Mesenchymal stem cell (in vitro differentiated cells and primary cell): ENCODE measurements at places on chromosomes 5 and 9.

GRCh38 chr9:135848341-135849047 lies 58.9 kb downstream of the CAMSAP1 start:
- no peak for DNase-seq

DNA sequence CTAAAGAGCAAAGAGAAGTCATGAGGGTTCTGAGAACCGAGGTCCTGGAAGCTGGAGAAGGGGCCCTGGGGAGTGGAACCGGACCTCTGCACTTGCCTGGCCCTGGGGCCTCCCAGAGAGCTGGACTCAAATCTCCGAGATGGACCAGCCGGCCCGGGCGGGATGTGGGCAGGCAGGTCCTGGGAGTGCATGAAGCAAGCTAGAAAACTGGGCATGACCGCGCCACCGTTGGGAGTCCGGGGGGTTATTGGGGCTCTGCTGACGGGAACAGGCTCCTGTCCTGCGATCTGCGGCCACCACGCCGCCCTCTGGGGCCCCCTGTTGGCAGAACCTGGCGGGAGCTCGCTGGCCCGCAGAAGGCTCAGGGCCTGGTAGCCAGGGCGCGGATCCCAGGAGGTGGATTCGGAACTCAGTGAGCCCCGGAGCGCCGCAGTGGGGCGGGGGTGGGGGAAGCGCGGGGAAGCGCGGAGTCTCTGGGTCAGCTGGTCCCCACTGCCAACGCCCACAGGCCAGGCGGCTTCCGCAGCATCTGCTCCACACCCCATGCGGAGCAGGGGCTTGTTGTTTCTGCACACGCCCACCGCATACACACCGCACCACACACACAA lies 150.6 kb downstream of the ERCC6L2 start:
- DNase-seq, result no peak

DNA sequence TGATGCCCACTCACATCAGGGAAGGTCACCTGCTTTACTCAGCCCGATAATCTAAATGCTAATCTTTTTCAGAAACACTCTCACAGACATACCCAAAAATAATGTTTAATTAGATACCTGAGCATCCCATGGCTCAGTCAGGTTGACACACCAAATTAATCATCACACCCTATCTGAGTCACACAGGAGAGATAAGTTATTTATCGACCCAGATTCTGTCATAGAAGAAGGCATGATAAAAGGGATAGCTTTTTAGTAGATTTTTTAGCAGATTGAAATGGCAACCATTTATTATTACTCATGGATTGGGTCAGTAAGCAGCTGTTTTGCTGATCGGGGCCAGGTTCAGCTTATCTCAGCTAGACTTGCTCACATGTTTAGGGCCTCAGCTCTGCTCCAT lies 97.8 kb upstream of the TYRP1 start:
- DNase-seq, result no peak

- DNase-seq, result peak; percentile 18
Measured at GRCh38 chr5:92662741-92663140, 918.3 kb downstream of the NR2F1-AS1 start.

GRCh38 chr9:19154135-19154612 lies 26.9 kb upstream of the PLIN2 start:
- peak; percentile 96 for DNase-seq

DNA sequence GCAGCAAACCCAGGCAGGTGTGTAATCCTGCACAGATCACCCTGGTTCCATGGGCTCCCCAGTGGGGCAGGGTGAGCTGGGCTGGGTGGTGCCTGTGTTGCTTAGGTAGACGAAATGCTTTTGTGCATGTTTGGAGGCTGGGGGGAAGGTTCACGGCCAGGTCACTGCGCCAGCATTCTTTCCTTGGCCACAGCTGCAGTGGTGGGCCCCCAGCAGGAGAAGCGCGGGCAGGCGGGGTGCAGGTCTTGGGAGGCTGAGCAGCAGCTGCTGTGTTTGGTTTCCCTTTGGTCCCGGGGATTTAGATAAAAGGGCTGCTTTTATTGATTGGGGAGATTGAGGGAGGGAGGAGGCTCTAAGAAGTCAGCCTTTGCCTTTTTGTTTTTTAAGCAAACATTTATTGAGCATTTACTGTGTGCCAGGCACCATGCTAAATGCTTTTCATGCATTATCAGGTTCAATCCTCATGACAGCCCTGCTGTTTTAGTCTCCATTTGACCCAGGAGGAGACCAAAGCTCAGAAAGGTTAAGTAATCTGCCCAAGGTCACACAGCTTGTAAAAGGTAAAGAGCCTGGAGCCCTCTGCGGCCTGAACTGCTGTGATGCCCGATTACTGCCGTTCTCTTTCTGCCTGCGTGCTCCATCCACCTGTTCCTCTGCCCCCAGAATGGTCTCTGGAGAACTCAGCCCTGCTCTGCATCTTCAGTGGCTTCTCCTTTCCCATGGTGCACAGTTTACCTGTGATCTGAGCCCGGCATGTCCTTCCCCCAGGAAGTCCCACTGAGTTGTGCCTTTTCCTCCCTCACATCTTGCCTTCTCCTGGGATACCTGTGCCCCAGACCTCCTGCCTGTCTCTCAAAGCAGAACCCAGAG lies 94.4 kb downstream of the MACROH2A1 start:
- no peak for DNase-seq

GRCh38 chr9:112839331-112839730 lies 51.3 kb downstream of the SLC46A2 start:
- no peak for DNase-seq
